ENCODE measurements at places on chromosomes 3 and 15. TPM values are rescaled to one million over a fixed set of nuclear protein-coding genes. Genes with fewer than 3 reads are reported as not detected.

The PP2D1 gene
- total RNA-seq, result not detected

The BOC gene
- total RNA-seq, result 104 TPM

The UROC1 gene
- total RNA-seq, result 0.11 TPM

The DNAH12 gene
- 0.71 TPM for total RNA-seq

The GOLGA6L4 gene
- total RNA-seq, result 3.5 TPM

The SLC12A8 gene
- 4.9 TPM for total RNA-seq

Data from camera-type eye (tissue), 1 donor.